ENCODE measurements at places on chromosomes 4 and X. TPM values are rescaled to one million over a fixed set of nuclear protein-coding genes. Genes with fewer than 3 reads are reported as not detected.

DNA sequence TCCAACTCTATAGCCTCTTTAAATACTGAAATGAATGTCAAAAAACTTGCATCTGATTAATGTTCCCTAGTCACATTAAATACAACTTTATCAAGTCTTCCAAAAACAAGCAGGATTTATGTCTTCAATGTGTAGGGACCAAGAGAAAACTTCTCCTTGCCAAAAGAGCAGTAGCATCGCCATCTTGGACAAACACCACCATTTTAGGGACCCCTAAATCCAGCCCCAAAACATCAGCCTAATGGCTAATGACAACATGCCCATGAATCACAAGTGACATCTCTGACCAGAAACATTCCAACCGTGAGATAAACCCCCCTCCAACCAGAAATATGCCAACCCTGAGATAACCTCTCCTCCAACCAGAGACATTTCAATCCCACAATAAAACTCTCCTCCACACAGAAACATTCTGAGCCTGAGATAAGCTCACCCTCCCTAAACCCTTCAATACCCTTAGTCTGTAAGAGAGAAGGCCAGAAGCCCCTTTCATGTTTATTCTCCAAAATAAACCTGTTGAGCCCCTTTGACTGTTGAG, 697.4 kb downstream of the TRAM1L1 start:
- no peak for DNase-seq

DNA sequence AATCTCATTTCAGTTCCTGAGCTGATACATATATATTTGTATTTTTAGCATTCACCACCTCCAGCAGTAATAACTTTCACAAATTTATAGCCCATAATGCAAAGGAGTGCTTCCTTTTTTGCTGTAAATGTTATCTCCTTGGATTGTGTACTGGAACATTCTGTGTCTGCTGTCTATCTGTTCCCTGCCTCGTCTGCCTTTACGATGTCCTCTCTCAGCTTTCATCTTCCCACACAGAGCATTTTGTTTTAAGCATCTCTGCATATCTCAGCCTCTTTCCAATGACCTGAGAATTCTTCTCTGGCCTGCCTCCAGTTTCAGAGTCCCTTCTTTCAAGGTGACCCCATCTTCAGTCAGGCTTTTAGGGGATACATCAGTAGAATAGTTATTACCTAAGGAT, 43.1 kb downstream of the GYG2 start:
- no peak for DNase-seq

- DNase-seq, result no peak
Observed at GRCh38 chr4:124152132-124152531, 560.4 kb downstream of the ANKRD50 start.

DNA sequence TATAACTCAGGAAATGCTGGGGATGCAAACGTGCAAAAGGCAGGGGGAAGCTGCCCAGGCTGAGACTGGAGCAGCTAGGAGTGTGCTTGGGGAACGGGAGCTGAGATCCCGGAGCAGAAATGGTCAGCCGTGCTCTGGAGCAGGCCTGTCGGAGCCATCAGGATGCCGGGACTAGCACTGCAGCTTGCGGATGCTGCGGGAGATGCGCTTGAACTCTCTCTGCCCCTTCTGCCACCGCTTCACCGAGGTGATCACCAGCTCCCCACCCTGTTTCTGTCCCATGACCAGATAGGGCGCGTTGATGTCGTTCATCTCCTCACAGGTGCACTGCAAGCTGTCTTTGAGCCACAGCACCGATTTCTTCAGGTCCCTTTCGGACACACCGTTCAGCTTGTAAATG, 7.6 kb downstream of the SFRP2 start:
- no peak for DNase-seq

DNA sequence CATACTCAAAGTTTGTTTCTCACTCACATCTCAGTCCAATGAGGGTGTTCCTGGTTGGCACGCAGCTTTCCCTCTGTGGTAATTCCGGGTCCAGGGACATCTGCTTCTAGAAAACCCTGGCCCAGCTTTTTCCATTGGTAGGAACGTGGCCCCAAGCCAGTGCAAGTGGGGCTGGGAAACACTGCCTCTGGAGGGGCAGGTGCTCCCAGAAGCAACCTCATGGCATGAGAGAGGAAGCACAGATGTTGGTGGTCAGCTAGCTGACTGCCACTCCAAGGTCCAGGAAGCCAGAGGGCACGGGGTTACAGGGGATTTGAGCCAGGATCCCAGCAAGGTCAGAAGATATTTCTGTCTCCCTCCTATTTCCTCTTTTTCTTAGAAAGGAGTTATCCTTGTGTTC, 47.5 kb downstream of the DCTD start:
- DNase-seq, result no peak

GRCh38 chr4:126718136-126718535, 914.6 kb upstream of the INTU start:
- no peak for DNase-seq

- no peak for DNase-seq
Observed at GRCh38 chr4:153988492-153989363, 199.8 kb upstream of the SFRP2 start.

GRCh38 chr4:82099928-82100579, 273.7 kb downstream of the HNRNPD start:
- DNase-seq, result no peak

- DNase-seq, result no peak
Observed at GRCh38 chr4:26496207-26496783, 6.0 kb upstream of the CCKAR start.

DNA sequence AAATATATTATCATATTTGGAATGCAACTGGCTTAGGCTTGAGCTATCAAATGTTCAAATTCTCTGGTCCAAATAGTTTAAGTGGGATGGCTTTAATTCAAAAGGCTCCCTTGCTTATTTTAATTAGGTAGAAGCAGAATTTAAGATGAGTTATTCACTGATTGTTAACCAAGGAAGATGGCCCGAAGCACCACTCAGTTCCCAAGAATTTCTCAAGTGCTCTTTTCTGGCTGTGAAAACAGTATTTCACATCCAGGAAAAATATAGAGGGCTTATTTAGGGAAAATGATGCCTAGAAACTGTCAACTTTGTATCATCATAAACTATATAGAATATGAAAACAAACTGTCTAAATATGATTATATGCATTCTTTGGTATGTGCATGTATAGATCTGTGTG, 246.5 kb upstream of the SFRP2 start:
- no peak for DNase-seq

DNA sequence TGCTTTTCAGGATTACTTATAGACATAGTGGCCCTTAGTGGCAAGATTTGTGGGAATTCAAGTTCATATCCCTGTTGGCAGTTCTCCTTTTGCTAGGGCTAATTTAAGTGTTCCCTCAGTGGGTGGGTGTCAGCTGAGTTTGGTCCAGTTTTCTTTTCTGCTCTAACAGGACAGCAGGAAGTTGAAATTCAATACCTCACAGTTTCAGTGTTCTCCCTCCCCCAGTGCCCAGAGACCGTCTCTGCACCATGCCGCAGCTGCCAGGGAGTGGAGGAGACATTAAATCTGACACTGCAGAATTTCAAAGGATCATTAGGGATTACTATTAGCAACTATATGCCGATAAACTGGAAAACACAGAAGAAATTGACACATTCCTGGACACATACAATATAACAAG, 50.7 kb downstream of the UBE2NL start:
- no peak for DNase-seq

DNA sequence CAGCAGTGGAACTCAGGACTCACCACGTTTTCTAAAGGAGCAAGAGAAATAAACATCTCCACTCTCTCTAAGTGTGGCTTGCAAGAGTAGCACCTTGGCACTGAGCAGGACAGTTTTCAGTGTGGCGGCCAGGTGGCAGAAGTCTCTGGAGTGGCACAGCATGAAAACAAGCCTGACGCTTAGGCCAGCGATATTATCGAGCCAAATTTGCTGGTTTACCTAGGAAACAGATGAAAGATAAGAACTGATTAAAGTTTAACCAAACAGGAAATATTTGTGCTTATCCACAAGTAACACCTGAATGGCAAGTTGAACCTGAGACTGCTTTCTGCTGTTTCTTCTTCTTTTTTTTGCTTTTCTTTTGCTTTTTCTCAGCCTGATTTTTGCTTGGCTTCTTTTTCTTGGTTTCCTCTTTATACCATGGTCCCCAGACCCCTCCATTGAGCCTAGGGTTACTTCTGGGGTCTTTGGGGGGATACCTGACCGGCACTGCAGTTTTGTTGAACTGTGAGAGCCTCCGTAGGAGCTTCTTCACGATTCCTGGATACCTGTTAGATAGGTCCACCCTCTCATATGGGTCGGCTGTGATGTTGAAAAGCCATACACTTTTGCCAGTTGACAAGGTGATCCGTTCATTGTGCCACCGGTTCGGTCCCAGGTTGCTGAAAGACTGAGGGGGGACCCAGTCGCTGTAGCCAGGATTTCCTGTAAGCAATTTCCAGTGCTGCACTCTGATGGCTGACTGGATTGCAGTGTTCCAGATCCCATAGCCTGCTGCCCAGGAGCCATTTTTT, 77.3 kb downstream of the ARSJ start:
- peak; percentile 53 for DNase-seq

- DNase-seq, result no peak
Observed at GRCh38 chrX:44314259-44314734, 29.2 kb downstream of the EFHC2 start.

- DNase-seq, result no peak
Observed at GRCh38 chr4:128635955-128636560, 173.4 kb upstream of the JADE1 start.

DNA sequence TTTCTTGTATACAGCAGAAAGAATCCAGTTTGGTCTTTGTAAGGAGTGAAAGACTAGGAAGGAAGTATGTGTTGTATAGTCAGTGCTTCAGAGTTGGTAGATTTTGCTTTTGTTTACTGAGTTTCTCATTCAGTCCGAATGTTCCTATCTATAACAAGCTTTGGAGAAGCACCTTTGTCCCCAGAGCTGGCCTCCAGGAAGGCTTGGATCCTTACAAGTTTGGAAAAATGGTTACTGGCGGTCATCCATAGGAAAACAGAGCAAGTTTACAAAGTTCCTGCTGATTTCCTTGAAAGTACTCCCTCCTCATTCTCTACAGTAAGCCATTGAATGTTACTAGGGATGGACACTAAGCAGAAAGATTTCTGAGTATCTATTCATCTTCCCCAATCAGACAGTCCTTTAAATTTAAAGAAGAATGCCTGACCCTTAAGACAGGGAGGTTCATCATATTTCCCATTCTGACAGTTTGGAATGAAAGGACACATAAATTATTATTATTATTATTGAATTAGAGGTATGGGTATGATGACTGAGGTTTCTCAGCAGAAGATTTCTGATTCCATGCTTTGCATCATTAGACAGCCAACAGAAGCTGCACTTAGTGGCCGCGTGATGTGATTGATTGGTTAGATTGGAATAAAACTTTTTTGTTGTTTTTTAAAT, 35.8 kb downstream of the FAT4 start:
- no peak for DNase-seq

- no peak for DNase-seq
Observed at GRCh38 chrX:103656617-103657016, 27.8 kb downstream of the TCEAL1 start.

DNA sequence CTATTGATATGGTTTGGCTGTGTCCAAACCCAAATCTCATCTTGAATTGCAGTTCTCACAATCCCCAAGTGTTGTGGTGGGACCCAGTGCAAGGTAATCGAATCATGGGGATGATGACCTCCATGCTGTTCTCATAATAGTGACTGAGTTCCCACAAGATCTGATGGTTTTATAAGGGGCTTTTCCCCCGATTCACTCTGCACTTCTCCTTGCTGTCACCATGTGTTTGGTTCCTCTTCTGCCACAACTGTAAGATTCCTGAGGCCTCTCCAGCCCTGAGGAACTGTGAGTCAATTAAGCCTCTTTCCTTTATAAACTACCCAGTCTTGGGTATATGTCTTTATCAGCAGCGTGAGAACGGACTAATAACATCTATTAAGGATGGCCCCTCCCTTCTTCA, 68.8 kb downstream of the FBXW7 start:
- DNase-seq, result no peak

GRCh38 chr4:55613621-55614020, 21.6 kb upstream of the PDCL2 start:
- DNase-seq, result no peak

- no peak for DNase-seq
Observed at GRCh38 chr4:9845791-9846493, 64.5 kb downstream of the DRD5 start.

DNA sequence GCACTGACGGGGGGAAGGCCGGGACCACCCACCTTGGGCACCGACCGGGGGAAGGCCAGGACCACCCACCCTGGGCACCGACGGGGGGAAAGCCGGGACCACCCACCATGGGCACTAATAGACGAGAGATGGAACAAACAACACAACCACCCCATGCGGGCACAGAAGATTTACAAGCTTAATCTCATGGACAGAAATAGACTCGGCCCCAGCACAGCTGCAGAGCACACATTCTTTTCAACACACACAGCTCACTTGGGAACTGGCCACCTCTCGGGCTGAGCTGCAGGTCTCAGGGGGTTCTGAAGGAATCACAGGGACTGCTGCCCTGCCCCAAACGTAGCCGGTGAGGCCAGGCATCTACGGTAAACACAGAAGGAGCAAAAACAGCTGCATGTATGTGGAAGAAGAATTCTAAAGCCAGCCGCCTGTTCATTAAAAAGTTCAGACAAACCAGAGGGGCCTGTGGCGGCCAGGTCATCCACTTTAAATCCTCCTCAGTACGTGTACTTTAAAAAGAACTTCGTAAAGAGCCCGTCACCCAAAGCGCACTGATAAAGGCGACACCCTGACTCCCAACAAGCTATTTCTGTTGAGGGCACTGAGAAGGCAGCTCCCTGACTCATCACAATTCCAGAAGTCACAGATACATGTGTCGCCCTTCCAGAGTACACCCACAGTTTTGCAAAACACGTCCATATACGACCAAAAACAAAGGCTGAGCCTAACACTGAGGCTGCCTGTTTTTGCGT, 17.7 kb downstream of the PPP2R3B start:
- DNase-seq, result no peak

DNA sequence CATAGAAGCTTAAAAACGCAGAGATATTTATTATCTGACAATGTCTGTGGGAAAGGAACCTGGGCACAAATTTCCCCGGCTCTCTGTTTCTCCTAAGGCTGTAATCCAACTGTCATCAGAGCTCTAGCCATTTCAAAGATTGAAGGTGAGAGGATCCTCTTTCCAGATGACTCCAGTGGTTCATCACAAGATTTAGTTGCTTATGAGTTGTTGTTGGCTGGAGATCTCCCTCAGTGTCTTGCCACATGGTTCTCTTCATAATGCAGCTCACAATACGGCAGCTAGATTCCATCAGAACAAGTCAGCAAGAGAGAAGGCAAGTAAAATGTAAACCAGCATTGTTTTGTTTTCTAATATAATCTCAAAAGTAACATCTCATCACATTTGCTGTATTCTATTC, 369.4 kb downstream of the GASK1B start:
- DNase-seq, result no peak

SRPX2 gene
- total RNA-seq, result not detected

HELT gene
- not detected for total RNA-seq

STARD8 gene
- 0.86 TPM for total RNA-seq

GAGE12F gene
- not detected for total RNA-seq

ASMT gene
- not detected for total RNA-seq

SOD3 gene
- not detected for total RNA-seq

APLN gene
- 2.4 TPM for total RNA-seq

CCKAR gene
- not detected for total RNA-seq

NUP62CL gene
- total RNA-seq, result 1.8 TPM

CT47C1 gene
- not detected for total RNA-seq

SSX1 gene
- not detected for total RNA-seq

MAGEC3 gene
- not detected for total RNA-seq

KDR gene
- total RNA-seq, result not detected

Data from activated naive CD8-positive, alpha-beta T cell treated with anti-CD3 and anti-CD28 coated beads, Interleukin-2, amount 10 ng/mL, durations not matched to agents 7 days and 5 days (primary cell).